Stimulated activated CD4-positive, alpha-beta T cell treated with anti-CD3 and anti-CD28 coated beads, Interleukin-2, amount 100 ng/mL, for 24 hours (primary cell): ENCODE measurements at places on chromosomes 11 and 22.

DNA sequence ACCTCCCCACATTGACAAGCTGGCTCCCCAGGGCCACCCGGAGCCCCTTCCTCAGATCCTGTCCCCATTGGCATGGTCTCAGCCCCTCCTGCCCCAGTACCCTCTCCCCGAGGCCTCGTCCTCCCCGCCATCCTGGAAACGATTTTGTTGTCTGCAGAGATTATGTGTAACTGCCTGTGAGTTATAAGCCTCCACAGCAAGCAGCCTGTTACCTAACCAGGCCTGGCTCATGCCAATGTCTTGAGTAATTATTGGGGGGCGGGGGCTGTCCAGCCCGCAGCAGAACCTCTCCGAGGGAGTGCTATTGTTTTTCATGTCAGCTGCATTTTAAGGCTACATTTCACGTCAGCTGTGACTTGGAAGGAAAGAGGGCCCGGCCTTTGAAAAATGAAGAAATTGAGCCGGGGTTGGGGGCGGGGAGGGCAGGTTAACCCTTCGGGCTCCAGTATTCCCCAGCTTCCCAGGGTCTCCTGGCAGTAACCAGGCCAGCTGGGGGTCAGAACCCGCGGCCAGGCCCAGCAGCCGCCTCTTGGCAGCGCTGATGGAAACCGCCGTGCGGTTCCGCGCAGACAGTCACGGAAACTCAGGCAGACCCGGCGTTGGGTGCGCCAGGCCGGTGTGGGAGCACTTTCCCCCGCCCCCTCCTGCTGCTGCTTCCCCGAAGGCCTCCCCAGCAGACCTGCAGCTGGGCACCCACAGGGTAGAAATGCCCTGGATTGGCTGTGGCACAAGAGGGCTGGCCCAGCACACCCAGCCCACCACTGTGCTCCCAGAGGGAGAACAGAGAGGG, 59.5 kb downstream of the CDKN1C start:
- DNase-seq, result no peak

GRCh38 chr11:72812604-72812966, 1.6 kb upstream of the ATG16L2 start:
- no peak for DNase-seq

DNA sequence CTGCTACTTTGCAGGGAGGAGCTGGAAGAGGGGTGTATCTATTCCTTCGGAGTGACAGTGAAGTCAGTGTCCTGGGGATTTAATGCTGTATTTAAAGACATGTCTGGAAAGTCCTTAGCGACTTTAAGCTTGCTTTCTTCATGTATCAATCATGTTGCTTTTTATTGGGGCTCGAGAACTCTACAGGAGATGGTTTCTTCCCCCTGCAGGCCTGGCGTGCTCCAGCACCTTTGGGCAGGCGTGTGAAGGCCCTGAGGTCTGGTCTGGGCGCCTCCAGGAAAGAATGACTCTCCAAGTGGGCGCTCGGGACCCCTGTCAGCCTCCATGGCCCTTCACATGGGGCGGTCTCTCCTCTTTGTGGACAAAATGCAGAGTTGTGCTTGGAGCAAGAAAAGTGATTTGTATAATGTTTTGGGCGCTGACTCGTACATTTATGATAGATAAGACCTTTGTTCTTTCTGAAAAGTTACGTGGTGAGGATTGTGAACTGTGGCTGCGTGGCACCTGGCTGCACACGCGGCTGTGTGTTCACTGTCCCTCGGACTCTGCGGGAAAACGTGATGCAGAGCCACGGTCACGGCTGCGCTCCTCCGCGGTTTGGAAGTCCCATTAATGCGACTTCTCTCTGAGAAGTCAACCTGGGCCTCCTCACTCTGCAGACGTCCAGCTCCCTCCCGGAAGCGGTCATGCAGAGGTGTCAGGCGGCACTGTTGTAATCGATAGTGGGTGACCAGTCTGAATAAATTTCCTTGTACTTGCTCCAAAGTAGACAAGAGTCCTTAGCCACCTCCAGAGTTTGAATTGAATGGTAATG, 282.5 kb downstream of the TBC1D22A start:
- DNase-seq, result no peak

- no peak for DNase-seq
Measured at GRCh38 chr11:75884321-75884720, 69.3 kb downstream of the UVRAG start.

GRCh38 chr11:19450282-19450681, 209.5 kb upstream of the E2F8 start:
- DNase-seq, result no peak

DNA sequence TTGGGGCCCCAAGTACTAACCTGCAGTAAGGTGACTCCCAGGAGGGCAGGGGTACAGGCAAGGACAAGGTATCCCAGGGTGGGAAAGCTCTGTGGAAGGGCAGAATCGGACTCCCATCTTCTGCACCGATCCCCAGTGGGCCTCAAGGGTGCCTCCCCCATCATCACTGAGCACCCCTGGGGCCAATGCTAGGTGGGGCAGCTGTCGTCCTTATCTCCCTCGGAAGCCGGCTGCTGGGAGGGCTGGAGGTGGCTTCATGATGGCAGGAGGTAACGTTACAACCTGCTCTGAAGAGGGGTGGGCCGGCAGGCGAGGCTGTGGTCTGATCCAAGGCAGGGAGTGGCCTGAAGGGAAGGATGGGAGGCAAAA, 87.6 kb upstream of the LINC01488 start:
- DNase-seq, result no peak

DNA sequence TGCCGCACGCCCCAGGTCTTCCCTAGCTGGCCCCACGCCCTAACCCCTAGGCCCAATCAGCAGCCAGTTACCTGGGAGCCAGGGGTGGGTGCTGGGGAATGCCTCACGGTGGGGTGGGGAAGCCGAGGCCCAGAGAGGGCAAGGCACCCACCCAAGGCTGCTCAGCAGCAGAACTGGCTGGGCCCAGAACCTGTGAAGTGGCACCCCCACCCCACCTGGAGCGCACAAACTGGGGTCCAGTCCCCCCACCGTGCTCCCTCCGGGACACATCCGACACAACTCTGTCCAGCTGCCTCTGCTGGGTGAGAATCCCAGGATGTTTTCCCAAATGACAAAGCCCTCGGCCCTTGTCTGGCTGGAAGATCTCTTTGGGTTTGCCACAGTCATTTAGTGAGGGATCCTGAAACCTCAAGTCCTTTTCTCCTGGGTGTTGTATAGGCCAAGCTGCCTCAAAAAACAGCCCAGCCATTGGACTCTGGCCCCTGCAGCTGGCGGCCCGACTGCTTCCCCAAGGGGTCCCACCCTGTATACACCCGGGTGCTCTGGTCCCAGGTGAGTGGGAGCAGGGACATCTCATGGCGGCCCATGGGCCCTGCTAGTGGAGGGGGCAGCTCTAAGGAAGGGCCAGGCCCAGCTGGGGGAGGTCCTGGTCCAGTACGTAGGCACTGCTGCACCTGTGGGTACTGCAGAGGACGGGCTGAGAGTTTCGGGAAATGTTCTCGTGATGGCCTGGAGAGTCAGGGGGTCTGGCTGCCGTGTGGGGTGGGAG, 20.9 kb downstream of the TSSC4 start:
- DNase-seq, result no peak

DNA sequence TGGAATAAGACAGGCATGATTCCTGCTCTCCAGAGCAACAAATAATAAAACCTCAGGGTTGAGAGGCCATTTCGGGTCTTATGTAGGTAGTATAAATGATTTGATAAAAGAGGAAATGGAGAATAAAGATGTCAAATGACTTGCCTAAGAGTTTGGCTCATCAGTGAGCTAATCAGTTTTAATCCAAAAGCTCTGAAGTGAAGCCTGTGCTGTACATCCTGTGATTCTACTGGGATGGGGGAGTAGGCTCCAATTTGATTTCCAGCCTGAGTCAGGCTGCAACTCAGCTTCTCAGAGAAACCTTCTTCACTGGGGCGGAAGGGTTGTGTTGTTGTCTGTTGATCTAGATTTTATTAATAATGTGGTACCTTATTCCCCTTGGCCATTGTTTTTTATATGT, 192.2 kb upstream of the SORL1-AS1 start:
- no peak for DNase-seq

DNA sequence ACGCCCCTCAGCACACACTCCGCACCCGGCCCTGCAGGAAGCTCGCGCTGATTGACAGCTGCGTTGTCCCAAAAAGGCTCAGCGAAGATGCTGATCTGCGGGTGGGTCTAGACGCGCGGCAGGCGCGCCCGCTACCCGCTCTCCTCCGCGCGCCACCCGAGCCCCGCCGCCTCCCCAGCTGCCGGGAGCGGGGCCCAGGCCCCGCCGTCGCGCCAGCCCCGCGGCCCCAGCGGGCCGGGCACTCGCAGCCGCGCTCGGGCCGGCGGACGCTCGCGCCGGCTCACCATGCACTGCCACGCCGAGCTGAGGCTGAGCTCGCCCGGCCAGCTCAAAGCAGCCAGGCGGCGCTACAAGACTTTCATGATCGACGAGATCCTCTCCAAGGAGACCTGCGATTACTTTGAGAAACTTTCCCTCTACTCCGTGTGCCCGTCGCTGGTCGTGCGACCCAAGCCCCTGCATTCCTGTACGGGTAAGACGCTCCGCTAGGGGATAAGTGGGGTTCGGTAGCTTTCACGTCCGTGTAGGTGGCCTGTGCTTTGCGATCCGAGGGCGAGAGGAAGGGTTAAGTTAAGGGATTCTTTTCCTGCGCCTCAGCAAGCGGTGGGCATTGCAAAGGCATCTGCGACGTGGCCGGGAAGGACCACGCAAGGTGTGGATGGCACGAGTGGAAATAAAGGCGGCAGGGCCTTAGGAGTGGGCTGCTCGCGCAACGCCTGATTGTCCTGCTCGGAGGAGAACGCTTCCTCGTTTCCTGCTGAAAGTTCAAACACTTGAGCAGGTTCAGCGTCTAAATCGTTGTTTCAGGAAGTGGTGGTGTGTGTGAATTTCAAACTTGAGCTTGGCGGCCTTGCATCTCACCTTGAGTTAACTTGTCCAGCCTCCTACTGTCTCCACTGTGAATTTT, at the start of gene BARX2:
BARX2 (plus strand) TSS at position 98 of the 907 bp plus-strand sequence; CDS start at position 286, 188 bp downstream.
- DNase-seq, result no peak

DNA sequence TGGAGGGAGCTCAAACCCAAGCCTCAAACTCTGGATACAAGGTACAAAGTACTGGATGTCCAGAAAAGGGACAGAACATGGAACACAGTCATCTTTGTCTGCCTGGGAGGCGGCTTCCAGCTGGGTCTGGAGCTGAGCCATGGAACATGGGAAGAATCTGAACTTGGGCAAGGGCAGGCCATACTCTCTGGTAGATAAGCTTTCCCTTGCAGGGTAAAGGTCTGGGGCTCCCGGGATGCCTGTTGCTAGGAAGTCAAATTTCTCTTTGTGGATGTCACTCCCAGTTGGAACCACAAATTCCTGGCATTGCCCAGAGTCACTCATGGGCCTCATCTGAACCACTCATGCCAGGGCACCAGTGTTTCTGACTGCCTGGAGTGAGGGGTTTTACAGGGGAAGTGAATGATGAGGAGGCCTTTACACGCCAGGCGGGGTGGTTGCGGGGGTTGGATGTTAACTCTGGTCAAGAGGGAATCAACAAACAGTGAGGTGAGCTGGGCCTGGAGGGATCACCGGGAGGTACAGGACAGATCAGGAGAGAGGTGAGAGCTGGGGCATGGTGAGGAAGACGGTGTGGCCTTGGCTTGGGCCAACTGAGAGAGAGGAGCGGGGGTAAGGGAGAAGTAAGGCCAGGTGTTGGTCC, 5.7 kb downstream of the FTH1 start:
- no peak for DNase-seq

GRCh38 chr11:82680252-82680651, 53.4 kb downstream of the FAM181B start:
- no peak for DNase-seq

DNA sequence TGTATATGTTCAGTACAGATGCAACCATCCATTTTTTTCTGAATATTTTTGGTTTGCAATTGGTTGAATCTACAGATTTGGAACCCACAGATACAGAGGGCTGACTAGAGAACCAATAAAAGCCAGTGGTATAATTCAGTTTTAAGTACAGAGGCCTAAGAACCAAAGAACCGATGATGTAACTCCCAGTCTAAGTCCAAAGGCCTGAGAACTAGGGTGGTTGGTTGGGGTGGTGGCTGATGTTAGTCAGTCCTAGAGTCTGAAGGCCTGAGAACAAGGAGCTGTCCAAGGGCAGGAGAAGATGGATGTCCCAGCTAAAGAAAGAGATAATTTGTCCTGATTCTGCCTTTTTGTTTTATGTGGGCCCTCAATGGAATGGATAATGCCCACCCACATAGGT, 48.7 kb upstream of the LIN7C start:
- no peak for DNase-seq

DNA sequence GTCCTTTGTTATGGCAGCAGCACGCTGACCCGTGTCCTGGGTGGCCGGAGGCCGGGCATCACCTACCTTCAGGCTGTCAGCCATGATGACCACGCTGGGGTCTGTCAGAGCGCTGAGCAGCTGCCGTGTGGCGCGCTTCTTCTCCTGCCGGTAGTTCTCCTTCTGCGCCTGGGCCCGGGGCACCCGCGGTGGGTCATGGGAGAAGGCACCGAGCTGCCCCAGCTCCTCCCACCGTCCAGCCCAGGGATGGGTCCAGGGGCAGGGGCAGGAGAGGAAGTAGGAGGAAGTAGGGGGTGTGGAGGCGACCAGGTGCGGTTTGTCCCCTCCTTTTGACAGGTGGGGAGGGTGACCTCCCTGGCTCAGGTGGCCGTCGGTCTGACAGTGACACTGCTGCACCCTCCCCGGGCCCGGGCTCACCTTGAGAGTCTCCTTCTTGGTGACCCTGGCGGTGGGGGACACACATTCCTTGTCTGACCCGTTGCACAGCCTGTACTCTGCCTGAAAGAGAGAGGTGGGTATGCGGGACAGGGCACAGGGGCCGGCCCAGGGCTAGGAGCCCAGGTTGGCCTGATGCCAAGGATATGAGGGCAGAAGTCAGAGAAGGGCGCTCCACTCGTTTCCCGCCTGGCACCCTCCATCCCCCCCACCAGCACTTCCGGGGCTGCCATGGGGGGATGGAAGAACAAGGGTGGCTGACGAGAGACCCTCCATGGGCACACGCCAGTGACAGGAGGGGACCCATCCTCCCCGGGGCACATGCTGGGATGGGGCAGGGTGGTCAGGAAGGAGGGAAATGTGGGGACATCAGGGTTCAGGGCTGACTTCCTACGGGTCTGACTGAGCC, 43.0 kb downstream of the OSBPL5 start:
- DNase-seq, result no peak
